Activated T-helper 1 cell treated with anti-CD3 and anti-CD28 coated beads, Interleukin-12 subunit alpha, Interleukin-12 subunit beta, Interleukin-2, Interleukin-4 antibody, amounts not matched to agents 30 ng/mL and 10 ng/mL and 1 ng/mL, durations not matched to agents 14 hours and 24 hours and 36 hours (primary cell): ENCODE measurements at places on chromosomes 6 and 20. TPM values are rescaled to one million over a fixed set of nuclear protein-coding genes. Genes with fewer than 3 reads are reported as not detected.

- no peak for DNase-seq
These were observed 45.8 kb downstream of the HIVEP2 start for GRCh38 chr6:142898927-142899895.

DNA sequence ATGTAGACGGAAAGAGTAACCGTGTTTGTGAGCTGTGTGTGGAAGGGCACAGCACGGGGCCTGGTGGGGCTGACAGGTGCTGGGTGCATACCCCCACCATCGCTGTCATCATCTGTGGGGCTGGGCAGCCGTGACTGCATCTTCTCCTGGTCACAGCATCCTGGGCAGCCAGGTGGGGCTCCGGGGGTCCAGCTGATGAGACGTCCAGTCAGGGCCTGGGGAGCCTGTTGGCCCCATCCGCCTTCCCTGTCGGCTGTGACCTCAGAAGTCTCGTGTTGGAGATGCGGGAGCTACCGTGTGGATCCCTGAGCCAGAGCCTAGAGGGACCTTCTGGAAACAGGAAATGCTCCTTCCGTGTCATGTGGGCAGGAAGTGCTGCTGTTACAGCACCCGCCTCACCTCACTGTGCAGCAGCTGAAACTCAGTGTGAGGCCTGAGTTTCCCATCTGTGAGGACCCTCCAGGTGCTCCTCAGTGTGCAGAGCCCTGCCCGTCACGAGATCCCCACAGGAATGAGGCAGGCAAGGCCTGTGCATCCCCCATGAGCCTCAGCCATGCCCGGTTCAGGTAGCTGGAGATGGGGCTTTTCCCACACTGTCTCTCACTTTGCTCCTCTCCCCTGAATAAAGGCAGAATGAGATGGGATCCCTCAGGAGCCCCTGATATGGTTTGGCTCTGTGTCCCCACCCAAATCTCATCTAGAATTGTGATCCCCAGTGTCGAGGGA is 108.7 kb downstream of the ERMARD start:
- DNase-seq = no peak

- no peak for DNase-seq
These were observed 204.5 kb downstream of the UBE3D start for GRCh38 chr6:82861121-82861520.

DNA sequence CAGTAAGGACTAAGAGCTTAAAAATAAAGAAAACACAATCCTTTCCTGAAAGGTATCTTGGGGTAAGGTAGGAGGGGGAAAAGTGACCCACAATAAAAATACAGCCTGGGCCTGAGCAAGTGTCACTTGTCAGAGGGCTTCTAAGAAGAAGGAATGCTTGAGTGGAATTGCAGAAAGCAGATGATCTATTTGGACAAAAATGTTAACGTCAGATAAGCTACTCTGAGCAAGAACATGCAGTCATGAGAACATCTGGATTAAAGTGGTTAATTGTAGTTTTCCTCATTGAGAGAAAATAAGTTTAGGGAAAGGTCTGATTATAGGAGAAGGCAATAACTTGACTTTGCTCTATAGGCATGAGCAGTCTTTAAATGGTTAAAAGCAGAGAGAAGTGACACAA is 581.9 kb downstream of the HTR1B start:
- no peak for DNase-seq

DNA sequence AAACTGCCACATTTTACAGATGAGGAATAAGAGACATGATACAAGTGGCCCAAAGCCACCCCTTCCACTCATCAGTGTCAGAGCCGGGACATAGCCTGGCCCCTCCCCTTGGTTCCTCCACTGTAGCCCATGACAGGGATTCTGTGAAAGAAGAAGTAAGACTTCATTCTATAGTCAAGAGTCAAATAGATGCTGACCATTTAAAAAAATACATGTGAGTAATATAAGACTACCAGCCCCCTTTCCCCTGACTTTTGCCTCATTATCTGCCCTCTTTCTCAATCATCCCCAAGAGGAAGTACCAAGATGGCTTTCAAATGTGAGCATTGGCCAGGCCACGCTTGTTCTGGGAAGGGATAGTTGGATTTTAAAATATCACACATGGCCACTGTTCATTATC is 57.8 kb upstream of the TAB2 start:
- no peak for DNase-seq

DNA sequence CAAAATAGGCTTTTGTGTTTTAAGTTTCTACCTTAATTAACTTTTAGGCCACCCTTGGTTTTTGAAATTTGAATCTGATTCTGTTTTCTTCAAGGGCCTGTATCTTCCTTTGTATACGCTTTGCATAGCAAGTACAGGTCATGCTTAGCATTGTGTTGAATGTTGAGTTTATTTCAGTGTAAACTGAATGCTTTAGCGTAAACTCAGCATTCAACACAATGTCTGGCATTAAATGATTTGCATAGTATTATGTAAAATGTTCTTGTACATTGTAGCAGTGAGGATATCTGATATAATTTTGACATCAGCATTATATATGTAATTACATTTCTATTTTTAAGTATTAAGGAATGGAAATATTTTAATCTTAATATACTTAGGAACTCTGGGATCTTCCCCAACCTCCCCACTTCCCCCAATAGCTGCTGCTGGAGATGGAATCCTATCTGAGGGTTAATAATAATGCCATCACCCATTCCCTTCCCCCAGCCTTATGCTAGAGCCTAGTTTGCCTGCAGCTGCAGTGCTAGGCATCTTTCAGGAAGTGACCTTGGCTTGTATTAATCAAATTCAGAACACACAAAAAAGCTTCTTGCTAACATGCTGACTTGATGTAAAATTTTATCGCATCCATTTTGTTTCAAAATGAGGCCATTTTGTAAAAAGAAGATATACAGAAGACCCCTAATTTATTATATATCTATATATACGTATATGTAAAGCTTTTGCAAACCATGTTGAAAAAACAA is 73.1 kb downstream of the NCOA3 start:
- DNase-seq = no peak

- no peak for DNase-seq
These were observed 56.3 kb downstream of the RTN4IP1 start for GRCh38 chr6:106572875-106573585.

DNA sequence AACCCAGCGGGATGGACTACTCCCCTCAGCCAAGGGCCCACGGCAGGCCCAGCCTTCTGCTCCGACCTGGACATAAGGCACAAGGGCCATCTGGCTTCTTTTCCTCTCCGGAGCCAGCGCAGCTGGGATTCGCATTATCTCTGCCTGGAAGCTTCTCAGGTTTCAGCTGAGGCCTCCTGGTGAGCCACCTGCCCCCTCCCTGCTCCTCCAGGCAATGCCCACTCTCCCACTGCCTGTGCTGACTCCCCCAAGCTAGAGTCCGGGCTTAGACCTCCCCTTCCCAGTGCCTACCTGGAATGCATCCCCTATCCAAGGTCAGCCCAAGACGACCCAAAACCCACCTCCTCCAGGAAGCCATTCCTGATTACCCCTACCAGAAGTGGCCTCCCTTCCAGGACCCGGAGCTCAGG is 60.7 kb downstream of the EZR start:
- DNase-seq = no peak

FAM83B gene
- not detected in 2 replicates for total RNA-seq

GRCh38 chr6:6569096-6569810 is 19.3 kb upstream of the LY86 start:
- no peak for DNase-seq

MACROD2 gene
- not detected in 2 replicates for total RNA-seq

USP49 gene
- 4.8 and 5.3 TPM in 2 replicates for total RNA-seq

- no peak for DNase-seq
These were observed 193.1 kb downstream of the SIM1 start for GRCh38 chr6:100271625-100272024.

GRCh38 chr20:48802216-48802615 is 25.6 kb downstream of the PREX1 start:
- no peak for DNase-seq

DNA sequence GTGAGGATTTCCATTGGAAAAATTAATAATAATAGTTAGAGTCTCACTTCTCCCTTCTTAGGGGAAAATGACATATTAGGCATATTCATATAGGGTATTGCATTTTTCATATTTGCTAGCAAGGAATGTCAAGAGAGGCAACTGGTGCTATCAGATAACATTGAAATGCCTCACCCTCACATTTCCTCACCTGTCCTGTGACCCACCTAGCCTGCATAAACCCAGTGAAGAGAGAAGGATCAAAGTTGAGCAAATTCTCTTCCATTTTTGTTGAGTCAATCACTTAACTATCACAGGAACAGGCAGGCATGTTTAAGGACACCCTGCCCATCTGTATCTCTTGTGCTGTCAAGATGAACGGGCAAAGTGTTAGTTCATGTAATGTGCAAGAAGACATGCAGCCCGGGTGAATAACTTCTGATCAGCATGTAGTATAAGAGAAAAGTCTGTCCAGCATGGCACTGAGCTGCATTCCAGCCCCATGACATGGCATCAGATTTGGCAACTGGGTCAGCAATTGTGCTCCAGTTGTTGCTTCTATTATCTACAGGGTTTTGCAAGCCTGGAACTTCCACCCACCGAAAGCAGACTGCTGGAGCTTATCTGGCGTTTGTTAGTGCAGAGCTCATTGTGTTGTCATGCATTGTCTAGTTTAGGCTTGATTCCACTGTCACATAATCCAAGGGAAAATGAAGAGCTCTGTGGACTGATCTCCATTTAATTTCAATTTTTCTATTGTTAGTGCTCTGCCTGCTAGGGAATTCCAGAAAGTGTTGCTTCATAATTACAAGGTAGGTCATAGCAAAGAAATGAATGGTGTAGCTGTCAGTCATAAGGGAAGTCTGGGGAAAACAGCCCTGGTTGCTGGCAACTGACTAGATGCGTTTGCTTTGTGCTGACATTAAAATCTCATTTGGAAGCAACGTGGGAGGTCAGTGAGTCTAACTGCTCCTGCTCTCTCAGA is 138.4 kb upstream of the TNFAIP3 start:
- no peak for DNase-seq

B3GAT2 gene
- total RNA-seq = 0.02 TPM in 1 of 2 replicates, not detected in the other

SAMD3 gene
- total RNA-seq = 3.1 and 4.6 TPM in 2 replicates

DNA sequence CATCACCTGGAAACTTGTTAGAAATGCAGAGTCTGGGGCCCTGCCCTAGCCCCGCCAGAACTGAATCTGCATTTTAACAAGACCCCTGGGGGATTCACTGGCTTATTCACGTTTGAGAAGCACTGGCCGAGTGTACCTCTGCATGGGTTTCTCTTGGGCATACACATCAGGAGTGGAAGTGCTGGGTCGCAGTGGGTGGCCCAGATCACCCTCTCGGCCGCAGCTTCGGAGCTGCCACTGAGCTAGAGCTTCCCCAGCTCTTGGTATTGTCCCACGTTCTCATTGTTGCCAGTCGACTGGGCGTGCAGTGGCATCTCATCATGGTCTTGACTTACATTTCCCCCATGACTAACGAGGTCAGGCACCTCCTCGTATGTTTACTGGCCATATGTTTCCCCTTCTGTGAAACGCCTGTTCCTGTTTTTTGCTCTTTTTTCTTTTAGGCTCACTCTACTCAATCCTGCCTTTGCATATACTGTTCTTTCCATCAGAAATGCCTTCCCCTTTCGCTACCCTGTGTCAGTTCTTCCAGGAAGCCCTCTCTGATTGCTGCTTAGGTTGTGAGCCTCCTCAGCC is 3.0 kb upstream of the DLGAP4 start:
- no peak for DNase-seq

VGLL2 gene
- not detected in 2 replicates for total RNA-seq

TP53TG5 gene
- 0.07 and 0.08 TPM in 2 replicates for total RNA-seq

DNA sequence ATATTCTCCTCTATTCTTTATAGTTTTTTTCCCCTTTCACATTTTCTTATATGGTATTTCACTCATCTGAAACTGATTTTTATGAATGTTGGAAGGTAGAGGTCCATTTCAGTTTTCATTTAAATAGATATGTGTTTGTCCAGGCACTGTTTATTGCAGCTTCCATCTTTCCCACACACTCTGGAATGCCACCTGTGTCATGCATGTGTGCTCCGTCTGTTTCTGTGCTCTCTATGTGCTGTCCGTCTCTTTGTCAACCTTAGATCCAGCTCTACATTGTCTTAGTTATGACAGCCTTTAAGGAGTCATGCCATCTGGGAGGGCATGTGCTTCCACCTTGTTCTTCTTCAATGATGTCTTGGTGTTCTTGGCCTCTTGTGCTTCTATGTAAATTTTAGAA is 36.4 kb upstream of the RREB1 start:
- DNase-seq = no peak

- no peak for DNase-seq
These were observed 146.2 kb downstream of the TBX18 start for GRCh38 chr6:84618046-84618752.

DNA sequence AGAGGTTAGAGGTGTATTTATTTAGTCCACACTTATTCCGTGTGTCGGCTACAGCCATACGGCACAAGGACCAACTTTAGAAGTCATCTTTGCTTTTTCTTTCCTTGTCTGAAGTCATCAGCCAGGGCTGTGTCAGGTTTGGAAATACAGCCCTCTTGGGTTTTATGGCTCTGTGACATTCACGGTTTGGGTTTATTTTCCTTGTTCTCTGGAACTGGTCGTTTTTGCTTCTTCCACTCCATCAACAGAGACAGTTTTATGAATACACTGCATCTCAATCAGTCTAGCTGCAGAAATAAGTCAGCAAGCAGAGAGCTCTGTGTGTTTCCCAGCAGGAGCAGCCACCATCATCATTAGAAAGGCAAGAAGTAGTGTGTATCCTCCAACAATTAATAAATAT is 132.5 kb downstream of the TBC1D7 start:
- no peak for DNase-seq

PRRC2A gene
- 281 and 283 TPM in 2 replicates for total RNA-seq

GRCh38 chr6:77633993-77634715 is 18.7 kb upstream of the MEI4 start:
- DNase-seq = no peak

GRCh38 chr20:44646641-44647274 is 4.7 kb downstream of the ADA start:
- no peak for DNase-seq

GRCh38 chr6:49849213-49849907 is 17.0 kb downstream of the CRISP1 start:
- no peak for DNase-seq

MYB gene
- 57.3 and 60.4 TPM in 2 replicates for total RNA-seq

TRIM10 gene
- 0.05 and 0.08 TPM in 2 replicates for total RNA-seq

DNA sequence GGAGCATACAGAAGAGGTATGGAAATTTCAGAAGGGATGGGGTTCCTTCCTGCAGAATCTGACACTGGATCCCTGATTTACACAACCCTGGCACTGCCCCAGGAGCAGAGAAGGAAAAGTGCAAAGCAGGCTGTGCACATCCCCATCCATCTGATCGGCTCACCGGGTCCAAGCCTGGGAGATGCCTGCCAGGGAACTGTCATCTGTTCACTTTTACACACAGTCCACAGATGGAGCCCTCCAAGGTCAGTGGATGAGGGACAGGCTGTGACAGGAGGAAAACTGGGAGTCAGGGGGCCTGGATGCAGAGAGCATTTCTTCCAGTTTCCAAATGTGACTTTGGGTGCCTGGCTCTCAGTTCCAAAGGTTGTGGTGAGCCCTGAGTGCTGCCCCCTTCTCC is 11.0 kb upstream of the SYNDIG1 start:
- no peak for DNase-seq
